Thoracic aorta (tissue), 2 donors: ENCODE measurements at places on chromosomes 2 and 18. TPM values are rescaled to one million over a fixed set of nuclear protein-coding genes. Genes with fewer than 3 reads are reported as not detected.

CFAP53 gene
- 0.35 TPM for total RNA-seq

DNA sequence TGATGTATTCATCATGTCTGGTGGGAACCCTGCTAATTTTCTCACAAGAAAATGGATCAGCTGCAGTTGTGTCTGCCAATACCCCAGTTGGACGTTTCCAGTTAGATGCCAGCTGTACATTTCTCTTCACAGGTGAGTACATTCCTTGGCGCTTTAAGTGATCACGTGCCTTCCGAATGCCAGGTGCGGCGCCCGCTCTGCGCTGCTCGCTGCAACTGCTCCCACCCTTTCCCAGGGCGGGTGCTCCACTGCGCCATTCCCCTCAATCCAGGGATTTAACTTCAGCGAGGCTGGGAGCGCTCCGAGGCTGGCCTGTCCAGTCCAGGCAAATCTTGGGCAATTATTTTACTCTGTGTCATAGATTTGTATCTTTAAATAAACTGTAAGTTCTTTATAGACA is 225.0 kb upstream of the RAB6C start:
- DNase-seq: no peak

GRCh38 chr2:42809819-42810120 is 17.4 kb upstream of the HAAO start:
- peak; percentile 38 for DNase-seq

GRCh38 chr18:26710470-26711096 is 154.9 kb downstream of the AQP4 start:
- DNase-seq: no peak

GRCh38 chr2:205845446-205845845 is 163.1 kb downstream of the NRP2 start:
- DNase-seq: no peak

GRCh38 chr2:71798266-71799012 is 345.1 kb downstream of the DYSF start:
- no peak for DNase-seq

COL6A3 gene
- 155 TPM for total RNA-seq

CXCR4 gene
- 42.2 TPM for total RNA-seq

GRCh38 chr2:3958969-3959368 is 255.6 kb downstream of the DCDC2C start:
- DNase-seq: no peak

DNA sequence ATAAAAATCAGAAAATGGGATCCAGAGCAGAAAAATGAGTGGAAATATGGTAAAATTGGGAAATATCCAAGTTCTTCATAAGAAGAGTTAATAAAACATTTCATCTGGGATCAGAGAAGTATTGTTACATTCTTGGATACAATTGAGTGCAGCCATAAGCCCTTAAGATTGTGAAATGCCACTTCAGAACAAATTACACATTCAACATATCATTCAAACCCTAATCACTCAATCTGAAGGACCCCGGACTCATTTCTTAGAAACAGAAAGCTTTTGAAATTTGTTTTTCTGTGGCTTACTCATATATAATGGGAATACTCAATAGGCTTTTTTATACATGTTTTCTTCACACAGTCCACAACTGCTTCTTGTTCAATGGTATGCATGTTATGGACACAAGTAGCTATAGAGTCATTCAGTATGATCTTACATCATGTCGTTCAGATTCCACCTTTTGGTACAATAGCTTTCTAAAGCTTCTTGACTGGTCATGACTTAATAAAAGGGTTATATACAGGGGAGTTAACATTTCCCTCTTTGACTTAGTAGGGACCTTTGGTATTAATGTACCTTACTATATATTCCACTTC is 39.9 kb downstream of the SCN7A start:
- no peak for DNase-seq

SERPINB10 gene
- not detected for total RNA-seq

GRCh38 chr18:22734791-22735627 is 198.1 kb upstream of the RBBP8 start:
- no peak for DNase-seq

DNA sequence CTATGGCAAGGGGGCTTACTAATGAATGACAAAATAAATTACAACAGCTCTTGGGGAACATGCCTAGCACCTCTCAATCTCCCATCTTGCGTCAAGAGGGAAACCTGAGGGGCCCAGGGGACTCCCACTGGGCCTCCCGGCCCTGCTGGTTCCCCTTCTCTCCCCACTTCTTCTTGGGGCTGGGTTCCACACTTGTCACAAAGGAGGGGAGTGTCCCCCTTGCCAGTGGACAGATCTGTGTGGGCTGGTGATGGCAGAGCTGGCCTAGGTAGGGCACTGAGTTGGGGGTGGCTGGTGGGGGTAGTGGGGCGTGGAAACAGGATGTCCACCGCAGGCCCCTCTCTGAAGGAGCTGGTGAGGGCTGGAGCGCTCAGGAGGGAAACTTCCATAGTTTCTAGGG is 184.0 kb upstream of the HAAO start:
- no peak for DNase-seq

DNA sequence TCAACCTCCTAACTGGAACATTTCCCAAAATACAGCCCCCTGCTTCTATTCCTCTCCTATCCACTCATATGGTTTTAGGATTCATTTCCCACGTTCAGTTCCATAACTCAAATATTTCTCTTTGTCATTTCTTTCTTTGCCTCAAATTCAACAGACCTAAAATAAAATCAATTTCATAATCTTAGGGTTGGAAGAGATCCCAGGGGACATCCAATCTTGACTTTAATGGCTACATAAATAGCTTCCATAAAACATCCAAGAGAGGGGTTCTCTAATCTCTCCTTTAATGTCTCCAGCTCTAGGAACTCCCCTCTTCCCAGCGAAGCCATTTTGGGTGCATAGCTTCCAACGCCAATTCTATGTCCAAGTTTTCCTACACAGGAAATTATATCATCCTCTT is 33.8 kb downstream of the RBKS start:
- DNase-seq: no peak

RAB6C gene
- not detected for total RNA-seq

RRM2 gene
- total RNA-seq: 1.2 TPM

REL gene
- total RNA-seq: 26.9 TPM

DNA sequence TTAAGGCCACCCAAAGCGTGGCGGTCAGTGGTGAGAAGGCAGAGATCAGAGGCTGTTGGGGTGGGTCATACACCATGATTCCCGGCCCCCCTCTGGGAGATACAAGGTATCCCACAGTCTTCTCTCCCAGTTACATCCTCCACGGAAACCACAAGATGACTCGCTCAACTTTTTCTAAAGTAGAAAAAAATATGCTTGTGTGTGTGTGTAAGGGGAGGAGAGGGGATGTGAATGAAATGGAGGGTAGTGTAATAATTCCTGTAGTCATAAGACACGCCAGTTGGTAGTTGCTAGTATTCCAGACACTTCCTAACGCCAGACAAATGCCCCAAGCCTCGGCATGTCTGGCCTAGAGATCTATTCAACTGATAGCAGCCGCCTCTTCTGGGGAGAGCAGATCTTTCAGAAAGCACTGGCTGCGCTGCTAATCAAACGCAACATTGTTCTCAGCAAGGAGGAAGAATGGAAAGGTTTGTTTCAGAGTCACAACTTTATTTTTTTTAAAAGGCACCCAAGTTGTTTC is 143.5 kb downstream of the TGIF1 start:
- DNase-seq: no peak

NETO1 gene
- 1.2 TPM for total RNA-seq

- DNase-seq: no peak
Observed at GRCh38 chr2:160139350-160139749, 60.7 kb downstream of the ITGB6 start.

ACKR3 gene
- total RNA-seq: 68.8 TPM

EGR4 gene
- not detected for total RNA-seq

SLC5A7 gene
- total RNA-seq: not detected

- DNase-seq: peak; percentile 23
Observed at GRCh38 chr2:63698786-63699548, 110.2 kb downstream of the MDH1 start.

GRCh38 chr2:24380820-24381219 is 20.5 kb upstream of the ITSN2 start:
- no peak for DNase-seq

DNA sequence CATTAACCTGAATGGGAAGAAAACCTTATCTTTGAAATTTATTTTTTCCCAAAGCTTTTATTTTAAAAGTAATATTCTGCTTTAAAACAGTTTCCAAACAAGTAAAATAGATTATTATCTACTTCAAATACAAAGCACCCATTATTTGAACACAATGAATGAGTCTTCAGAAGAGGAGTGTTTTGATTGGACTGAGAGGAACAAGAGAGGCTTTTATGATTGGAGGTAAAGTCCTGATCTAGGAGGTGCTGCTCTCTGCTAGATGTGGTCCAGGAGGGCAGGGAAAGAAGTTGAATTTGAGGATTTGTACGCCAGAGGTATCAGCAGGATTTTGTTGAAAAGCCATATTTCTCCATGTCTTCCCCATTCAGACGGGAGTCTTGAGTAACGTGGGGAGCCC is 900.7 kb downstream of the SOCS6 start:
- DNase-seq: no peak

GRCh38 chr2:214575465-214575864 is 164.6 kb downstream of the VWC2L start:
- DNase-seq: no peak

ZAP70 gene
- total RNA-seq: 5.3 TPM

PROC gene
- not detected for total RNA-seq

DNA sequence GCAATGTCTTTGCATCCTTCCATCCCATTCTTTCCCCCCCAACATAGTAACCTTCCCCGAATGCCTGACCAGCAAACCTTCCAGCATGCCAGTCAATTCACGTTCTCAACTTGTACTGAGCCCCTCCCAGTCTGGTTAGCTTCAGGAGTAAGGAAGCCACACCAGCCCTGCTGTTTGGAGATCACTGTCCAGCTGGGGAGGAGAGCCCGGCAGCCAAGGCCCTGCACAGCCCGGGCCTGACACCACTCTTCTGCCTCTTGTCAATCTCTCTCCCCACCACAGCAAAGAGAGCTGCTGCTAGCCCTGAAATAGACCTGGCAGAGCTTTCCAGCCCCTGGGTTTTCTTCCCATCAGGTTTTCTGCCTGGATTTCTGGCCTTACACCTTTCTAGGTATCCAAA is 185.8 kb upstream of the ID2 start:
- no peak for DNase-seq

DNA sequence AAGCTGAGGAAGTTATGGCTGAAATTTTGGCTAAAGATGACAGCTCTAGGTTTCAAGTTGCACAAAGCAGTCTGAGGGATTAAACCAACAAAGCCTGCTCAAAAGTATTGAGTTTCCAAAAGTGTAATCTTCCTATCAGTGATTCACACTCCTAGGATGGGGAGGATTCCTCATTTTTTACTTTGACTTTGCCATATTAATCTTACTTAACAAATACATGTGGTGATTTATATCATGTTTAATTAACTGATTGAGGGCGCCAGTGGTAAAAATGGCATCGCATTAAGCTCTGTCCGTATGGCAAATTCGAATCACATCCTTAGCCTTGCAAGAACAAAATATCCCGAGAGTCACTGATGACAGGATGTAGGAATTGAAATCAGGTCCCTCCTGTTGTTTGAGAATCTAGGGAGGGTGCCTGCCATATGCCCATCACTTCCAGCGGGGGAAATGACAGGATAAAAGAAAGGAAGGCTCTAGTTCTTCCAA is 78.1 kb upstream of the ETAA1 start:
- no peak for DNase-seq

NYAP2 gene
- 0.14 TPM for total RNA-seq

DNA sequence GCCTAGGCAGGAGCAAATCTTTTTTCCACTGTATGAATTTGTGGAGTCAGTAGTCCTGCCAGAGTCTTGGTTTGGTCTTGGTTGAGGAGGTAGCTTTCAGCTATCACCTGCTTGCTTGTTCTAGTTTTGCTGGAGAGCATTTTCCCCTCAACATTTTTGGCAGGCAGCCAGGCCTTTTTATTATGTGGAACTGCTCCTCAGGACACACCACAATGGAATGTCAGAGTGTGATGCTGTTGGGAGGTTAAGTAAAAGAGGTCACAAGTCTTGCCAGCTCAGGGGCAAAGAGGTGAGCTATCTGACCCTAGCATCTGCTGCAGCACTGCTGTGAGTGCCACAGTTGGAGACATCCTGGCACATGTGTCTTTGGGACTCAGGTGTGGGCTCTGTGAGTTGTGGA is 258.0 kb downstream of the CNTNAP5 start:
- DNase-seq: no peak

GRCh38 chr18:41331661-41332060 is 623.4 kb upstream of the PIK3C3 start:
- DNase-seq: no peak

GPR17 gene
- total RNA-seq: not detected

DNA sequence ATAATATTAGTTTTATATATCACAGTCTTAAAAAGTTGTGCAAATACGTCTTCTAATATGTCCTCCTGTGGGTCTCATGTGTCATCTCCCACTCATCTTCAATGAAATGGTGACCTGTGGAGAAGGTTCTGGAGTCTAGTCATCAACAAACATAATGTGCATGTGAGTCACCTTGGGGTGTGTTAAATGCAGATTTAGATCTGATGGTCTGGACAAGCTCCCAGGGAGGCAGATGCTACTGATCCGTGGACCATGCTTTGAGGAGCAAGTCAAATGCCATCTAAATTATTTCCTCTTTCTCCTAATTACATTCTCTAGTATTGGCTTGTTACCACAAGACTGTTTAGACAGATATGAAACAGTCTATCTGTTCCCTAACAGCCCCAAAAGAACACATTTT is 210.9 kb downstream of the CD226 start:
- no peak for DNase-seq
